ENCODE measurements at places on chromosomes 3 and 15.
A peak's percentile ranks its signal among the peaks of the same experiment; 100 is the strongest.

DNA sequence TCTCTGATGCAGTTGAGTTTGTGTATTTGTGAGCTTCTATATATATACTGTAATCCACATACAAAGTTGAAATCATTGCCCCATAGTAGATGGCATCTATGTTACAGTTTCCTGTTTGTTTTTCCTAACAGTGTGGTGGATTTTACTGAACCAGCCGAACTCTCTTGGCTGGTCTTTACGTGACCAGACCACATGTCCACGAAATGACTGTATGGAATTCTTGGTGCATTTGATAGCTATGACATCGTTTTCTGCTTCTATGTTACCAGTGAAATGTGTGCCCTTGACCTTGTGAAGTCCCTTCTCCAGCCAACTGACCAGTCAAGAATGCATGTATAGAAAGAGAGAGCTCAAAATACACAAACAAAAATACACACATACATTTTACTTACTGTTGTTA is 1.8 kb downstream of the KCNMB2 start:
- DNase-seq = no peak

GRCh38 chr3:106036696-106037095 is 167.9 kb upstream of the CBLB start:
- DNase-seq = no peak

DNA sequence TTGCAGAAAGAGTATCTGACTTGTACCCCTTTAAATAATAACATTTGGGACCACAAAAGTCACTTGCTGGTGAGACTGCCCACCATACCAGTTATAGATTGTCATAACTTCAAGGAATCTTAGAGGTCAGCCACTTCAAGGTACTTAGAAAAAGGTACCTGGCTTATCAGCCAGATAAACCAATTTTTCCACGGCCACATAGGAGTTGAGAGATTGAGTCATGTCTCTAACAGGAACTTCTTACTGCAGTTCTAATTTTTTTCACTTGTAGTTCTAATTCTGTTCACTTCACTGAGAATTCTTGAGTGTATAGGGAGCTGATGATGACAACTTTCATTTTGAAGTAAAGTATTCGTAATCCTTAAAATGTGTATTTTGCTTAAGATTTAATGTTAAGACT is 317.1 kb upstream of the CBLB start:
- no peak for DNase-seq

DNA sequence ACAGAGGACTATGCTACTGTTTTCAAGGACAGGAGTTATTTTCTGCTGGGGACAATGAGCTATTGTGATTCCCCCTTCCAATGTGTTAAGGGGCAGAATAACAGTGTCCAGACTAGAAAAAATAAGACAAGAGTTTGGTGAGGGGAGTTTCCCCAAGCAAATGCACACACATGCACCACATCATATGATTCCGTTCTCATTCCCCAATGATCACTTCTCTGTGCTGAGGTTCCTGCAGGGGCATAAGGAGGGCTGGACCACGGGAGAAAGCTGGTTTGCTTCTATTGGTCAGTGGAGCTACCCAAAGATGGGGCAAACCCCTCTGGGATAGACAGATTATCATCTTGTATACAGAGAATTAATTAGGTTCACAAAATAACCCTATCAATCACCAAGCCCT is 80.6 kb downstream of the RBPMS2 start:
- no peak for DNase-seq

DNA sequence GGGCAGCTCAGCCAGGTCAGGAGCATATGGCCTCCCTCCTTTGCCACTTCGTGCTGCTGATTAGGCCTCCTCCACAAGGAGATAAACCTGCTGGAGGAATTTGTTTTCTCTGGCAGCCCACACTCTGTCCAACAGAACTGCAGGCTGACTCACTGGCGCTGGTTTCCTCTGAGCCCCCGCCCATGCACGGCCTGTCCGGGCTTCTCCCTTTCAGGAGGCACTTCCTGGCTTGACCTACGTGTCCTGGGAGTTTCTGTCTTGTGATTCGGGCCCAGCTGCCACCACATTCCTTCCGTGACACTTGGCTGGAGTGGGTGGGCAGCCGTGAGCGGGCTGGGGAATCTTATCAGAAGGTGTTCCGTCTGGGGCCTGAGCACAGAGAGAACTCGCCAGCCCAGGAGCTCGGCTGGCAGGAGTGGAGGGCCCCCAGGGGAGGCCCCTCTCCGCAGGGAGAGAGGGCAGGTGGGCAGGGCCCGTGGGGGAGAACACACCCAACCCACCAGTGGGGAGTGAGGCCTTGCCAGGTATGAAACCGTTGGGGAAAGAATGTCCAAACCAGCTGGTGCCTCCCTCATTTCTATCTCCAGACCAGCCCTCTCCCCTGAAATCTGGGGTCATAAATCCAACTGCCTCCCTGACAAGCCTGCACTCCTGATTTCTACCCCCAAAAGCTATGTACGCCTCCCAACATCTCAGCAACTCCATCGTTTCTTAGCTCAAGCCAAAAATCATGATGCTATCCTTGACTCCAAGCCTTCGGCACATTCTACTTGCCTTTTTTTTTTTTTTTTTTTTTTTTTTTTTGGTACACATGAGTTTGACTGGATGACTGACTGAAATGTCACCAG is 110.6 kb upstream of the MEF2A start:
- peak; percentile 77 for DNase-seq

DNA sequence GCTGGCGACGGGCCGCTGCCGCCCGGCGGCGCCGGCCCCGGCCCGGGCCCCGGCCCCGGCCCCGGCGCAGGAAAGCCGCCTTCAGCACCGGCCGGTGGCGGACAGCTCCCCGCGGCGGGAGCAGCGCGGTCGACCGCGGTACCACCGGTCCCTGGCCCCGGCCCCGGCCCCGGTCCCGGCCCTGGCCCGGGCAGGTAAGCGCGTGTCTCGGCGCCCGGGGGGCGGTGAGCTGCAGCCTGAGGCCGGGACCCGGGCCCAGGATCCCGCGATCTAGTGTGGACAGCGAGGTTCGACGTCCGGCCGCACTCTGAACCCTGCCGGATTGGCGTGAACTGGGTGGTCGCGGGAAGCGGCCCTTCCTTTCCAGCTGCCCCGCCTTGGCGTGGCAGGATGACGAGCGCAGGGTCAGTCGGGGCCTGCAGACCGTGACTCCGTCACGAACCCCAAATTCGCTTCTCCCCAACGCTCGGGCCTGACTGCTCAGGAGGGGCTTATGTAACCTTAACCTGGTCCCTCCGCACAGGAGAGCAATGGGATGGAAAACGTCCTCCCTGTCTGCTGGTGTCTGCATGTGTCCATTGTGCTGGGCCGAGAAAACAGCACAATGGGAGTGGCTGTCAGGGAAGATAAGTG is 472 bp downstream of the BSN start:
- DNase-seq = no peak

- no peak for DNase-seq
Measured at GRCh38 chr15:69489073-69489571, 36.5 kb downstream of the RPLP1 start.

- DNase-seq = peak; percentile 68
Measured at GRCh38 chr15:67185621-67186225, 68.7 kb downstream of the AAGAB start.

GRCh38 chr3:18111796-18112232 is 313.3 kb downstream of the SATB1 start:
- no peak for DNase-seq

DNA sequence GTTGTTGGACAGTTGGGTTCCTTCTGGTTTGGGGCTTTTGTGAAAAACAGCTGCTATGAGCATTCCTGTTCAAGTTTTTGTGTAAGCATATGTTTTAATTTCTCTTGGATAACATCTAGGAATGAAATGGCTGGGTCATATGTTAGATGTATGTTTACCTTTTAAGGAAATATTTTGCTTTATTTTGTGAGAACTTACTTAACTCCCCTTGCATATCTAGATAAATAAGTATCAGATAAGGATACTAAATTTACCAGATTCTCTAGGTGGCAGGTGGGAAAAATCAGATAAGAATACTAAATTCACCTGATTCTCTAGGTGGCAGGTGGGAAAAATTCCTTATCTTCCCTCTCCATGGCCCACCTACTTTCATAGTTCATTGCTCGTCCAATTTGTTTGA is 1.1 kb upstream of the PLS1 start:
- no peak for DNase-seq

DNA sequence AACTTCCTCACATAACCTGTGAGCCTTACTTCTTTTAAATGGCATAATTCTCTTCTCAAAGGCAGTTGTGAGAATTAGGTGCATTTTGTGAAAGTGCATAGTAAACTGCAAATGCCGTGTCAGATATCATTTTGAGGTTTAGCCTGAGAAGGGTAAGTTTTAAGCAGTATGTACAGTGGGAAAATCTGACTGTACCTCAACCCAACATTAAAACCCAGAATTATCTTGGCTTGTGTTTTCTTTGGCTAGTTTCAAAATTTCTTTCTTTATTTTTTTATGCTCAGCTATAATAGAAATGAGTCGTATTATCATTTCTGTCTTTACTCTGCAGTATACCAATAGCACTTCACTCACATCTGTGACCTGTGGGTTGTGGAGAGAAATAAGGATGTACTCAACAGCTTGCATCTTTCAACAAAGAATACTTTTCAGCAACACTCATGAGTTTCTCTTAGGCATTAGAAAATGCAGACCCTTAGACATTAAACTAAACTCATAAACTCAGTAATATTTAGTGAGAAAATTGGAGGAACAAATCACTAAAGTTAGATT is 65.7 kb downstream of the RASA2 start:
- no peak for DNase-seq

DNA sequence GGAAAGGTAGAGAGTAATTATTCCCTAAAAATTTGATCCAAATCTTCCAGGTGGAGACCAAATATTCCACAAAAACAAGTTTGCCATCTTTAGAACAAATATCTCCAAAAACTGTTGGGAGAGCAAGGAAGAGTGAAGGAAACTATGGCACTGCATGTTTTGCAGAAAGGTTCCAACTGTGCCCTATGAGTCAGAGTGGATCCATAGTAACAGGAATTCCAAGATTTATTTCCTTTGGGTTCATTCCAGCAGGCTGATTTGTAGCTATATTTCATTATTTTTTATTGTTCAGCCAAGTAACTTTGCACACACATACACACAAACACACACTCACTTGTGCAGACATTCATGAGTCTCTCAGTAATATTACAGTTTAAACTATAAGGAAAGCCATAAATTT is 459.7 kb upstream of the EPHA6 start:
- peak; percentile 18 for DNase-seq

DNA sequence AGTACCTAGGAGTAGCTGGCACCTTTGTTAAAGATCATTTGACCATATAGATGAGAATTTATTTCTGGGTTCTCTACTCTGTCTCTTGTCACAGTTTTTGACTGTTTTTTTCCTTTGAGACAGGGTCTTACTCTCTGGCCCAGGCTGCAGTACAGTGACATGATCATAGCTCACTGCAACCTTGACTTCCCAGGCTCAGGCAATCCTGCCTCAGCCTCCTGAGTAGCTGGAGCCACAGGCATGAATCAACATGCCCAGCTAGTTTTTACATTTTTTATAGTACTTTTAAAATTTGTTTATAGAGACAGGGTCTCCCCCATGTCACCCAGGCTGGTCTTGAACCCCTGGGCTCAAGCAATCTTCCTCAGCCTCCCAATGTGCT is 45.0 kb downstream of the BCL2L10 start:
- DNase-seq = no peak

DNA sequence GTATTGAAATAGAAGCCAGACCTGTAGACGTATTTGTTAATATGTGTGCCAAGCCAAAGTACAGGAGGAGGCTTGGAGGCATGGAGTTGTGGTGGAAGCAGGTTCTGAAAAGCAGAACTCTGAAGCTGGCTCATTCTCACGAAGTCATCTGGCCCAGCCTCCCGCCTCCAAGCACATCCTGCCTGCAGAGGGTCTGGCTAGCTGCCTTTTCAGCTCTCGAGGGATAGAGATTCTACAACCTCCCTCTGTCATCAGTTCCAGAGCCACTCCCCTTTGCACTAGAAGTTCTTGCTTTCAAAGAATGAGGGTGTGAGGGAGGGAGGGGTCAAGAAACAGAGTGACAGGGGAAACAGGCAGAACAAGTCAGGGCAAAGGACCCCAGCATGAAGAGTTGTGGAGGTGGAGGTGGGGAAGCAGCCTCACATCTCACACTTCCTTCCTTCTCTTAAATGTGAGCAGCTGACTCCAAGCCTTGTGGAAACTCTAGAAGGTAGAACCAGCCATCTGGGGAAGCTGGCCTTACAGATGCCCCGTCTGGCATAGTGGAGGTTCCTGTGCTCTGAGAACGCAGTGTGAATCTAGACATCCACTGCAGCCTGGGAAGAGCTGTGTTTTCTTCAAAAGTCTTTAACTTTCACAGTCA is 95.3 kb downstream of the SLC49A4 start:
- peak; percentile 29 for DNase-seq

GRCh38 chr3:153639631-153640030 is 477.6 kb downstream of the RAP2B start:
- DNase-seq = no peak

DNA sequence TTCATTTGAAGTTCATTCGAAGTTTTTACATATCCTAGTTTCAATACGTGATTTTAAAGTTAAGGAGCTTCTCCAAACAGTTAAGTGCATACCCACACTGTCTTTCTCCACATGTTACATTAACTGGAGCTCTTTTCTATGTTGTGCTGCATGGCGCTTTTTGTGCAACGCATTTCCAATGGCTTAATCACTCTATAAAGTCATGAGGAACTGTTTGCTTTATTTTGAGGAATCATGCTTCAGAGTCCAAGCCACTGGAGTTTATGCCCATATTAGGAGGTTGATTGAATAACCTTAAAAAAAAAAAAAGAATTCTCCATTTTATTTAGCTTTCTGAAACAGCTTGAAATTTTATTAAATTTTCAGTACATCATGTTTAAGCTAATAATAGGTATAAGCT is 109.4 kb upstream of the MBNL1 start:
- peak; percentile 35 for DNase-seq

GRCh38 chr15:75718328-75718727 is 5.7 kb upstream of the CSPG4 start:
- no peak for DNase-seq

DNA sequence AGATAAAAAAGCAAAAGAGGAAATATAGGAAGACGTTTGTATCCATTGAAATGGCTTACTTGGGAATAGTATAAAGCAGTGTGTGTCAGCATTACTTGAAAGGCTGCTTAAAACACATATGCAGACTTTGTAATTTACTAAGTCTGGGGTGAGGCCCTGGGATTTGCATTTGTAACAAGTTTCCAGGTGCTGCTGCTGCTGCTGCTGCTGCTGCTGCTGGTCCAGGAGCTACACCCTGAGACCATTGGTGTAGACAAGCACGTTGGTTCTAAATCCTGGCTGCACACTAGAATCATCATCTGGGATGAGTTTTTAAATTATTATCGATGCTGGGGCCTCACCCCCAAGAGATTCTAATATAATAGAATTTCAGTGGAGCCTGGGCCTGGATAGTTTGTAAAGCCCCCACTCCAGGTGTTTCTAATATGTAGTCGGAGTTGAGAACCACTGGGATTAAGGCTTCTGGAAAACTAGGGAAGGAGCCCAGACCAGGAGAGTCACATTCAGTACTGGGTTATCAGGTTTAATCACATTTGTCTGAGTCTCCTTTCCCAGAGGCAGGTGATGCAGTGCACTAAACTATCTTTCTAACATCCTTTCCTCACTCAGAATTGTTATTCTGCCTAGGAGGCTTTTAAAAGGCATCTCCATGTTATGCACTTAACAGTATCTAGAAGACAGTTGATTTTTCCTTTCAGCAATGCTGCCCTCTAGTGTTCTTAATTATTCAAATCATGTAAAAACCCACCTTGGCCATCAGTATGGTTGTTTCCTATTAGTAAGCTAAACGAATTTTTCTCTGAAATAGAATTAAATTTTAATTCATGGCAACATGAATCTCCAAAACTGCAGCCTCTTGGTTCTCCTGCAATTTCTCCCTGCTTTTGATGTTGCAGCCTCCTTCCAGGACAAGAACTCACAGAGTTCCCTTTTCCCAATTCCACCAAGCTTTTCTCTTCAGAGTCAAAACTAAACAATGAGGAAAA is 45.4 kb downstream of the SSR3 start:
- DNase-seq = peak; percentile 63
